CD4-positive, alpha-beta T cell (primary cell): ENCODE measurements at places on chromosomes 12 and 14. TPM values are rescaled to one million over a fixed set of nuclear protein-coding genes. Genes with fewer than 3 reads are reported as not detected.

DNA sequence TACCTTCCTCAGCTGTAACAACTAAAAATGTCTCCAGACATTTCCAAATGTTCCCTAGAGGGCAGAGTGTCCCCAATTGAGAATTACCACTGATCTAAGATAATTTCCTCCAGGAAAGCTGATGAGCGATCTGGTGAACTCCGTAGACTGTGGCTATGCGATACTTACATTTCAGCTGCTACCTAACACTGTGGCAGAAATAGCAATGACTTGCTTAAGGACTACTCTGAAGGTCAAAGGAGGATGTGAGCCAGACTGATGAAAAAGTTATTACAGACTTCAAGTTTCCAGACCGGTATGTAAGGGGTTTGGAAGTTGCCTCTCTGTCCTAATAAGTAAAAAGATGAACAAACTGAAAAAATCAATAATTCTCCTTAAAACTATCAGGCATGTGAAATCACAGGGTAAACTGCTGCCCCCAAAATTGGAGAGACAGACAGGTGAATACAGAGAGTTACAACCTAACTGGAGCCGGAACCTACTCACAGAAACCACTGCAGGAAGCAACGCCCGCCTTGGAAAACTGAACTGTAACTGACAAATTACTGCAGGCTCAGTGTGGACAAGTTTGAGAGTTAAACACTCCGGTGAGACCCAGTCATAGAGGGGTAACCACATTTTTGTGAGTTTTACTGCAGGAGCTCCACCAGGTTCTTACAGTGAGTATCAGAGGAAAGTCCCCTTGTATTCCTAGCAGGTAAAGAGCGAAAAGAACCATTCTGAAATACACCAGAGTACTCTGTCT lies 60.0 kb upstream of the PARP11 start:
- no peak for DNase-seq

DNA sequence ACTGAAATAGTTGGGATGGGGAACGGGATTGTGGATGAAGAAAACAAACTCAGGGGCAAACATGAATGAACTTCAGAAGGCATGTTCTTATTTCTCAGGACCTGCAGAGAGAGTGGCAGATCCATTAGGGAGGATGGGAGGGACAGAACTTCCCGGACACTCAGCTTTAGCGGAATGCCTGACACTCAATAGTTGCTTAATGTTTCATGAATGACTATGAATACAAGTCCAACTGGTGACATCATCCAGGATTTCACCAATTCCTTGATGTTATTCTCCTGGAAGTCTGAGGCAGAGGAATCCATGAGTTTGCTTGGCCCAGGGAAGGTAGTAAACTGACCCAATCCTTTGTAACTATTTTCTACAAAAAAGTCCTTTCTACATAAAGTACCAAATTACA lies 37.8 kb upstream of the LRRC10 start:
- no peak for DNase-seq

DNA sequence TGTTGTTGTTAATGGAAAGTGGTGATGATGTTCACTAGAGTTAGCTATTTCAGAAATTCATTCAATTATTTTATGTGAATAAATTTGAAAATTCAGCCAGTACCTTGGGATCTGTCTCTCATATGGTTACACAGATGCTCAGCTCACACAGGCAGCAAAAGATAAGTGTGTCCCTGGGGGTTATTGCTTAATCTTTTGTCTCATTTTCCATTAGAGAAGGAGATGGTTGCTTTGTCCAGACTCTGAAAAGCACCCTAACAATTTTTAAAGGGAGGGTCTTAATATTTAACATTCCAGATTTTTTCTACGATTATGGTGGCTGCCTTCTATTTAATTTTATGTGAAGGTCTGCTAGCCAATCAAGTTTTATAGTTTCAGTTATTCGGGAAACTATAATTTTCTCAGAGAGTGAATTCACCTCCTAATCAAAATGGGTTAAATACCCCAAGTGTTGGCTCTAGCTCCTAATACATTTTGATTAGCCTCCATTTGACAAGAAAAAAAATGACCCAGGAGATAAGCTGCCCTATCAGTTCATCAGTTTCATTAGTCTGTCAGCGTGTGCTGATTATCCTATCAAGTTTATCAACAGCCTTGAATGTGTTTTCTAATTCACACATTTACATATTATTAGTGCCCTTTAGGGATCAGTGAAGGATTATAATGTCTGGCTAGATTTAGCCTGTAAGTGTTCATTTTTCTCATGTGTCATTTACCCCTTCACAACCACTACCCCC lies 282.1 kb downstream of the TMTC2 start:
- DNase-seq = no peak

DNA sequence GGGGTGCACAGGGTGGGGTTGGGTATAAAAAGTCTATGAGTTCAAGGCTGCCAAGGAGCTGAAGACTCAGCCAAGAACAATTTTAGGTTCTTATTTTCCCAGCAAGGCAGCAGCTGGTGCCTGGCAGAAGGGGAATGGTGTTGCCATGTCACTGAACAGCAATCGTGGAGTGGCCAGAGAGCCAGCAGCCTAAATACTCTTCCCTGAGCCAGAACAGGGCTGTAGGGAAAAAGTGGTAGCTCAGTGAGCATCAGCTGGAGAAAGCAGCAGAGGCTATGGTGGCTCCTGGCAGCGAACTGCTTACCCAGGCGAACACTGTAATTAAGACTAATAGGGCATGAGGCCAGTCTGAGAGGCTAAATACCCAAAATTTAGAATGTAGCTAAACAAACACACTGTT lies 334.9 kb downstream of the RMST start:
- no peak for DNase-seq

DNA sequence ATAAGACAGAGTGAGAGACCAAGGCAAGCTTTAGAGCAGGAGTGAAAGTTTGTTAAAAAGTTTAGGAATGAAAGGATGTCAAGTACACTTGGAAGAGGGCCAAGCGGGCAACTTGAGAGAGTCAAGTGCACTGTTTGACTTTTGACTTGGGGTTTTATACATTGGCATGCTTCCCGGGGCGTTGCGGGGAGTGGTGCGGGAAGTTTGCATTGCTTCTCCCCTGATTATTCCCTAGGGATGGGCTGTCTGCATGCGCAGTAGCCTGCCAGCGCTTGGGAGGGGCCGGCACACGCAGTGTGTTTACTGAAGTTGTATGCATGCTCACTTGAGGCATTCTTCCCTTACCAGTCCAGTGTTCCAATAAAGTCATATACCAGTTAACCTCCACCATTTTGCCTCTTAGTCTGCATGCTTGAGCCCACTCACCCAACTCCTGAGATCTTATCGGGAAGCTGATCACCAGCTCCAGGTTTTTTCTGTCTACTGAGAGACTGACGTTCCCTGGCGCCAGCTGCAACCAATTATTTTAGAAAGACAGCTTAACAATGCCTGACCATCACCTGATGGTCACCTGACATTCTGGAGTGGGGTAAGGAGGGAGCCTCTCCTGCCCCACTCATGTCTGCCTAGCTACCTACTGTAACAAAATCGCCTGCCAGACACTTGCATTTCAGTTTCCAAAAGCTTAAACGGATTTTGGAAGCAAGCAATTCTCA lies 53.2 kb downstream of the DACT1 start:
- DNase-seq = no peak

GRCh38 chr12:27576667-27577347 lies 52.8 kb downstream of the PPFIBP1 start:
- no peak for DNase-seq

DNA sequence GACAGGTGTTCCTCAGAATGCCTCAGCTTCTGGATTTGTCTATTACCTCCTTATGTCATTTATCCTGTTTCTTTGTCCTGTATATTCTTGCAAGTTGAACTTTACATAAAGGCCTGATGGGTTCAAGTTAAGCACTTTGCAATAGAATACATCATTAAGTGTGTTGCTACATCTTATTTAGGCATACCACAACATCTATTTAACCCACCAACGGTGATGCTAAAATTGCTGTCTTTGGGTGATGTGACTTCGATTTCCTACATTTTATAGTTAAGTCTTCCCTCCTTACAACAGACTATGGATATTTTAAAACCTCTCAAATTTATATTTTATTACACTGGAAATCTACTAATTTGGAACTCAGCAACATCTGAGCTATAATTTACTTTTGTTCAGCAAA lies 171.0 kb downstream of the KICS2 start:
- DNase-seq = no peak

SERPINA1 gene
- total RNA-seq = 4.3 TPM

SLC6A13 gene
- 0.60 TPM for total RNA-seq

SIX6 gene
- not detected for total RNA-seq

FLRT2 gene
- total RNA-seq = not detected

NUAK1 gene
- total RNA-seq = 0.16 TPM
